ENCODE measurements at places on chromosomes 2 and 18.

DNA sequence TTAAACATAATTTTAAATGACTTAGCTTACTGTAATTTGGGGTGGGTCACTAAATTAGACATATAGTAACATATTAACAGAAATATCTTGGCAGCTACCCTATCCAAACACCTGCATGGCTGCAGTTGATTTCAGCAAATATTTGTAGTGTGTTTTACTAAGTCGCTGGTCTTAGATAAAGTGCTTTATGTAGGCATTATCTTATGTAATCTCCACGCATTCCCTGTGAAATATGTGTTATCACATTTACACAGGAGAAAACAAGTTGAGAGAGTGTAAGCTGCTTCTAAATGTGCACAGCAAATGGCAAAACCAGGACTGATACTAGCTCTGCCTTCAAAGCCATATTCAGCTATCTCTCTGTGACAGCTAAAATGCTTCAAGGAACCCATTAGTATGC lies 72.0 kb downstream of the NYAP2 start:
- DNase-seq, result no peak

- no peak for DNase-seq
Measured at GRCh38 chr2:97931858-97932225, 63.9 kb downstream of the TMEM131 start.

DNA sequence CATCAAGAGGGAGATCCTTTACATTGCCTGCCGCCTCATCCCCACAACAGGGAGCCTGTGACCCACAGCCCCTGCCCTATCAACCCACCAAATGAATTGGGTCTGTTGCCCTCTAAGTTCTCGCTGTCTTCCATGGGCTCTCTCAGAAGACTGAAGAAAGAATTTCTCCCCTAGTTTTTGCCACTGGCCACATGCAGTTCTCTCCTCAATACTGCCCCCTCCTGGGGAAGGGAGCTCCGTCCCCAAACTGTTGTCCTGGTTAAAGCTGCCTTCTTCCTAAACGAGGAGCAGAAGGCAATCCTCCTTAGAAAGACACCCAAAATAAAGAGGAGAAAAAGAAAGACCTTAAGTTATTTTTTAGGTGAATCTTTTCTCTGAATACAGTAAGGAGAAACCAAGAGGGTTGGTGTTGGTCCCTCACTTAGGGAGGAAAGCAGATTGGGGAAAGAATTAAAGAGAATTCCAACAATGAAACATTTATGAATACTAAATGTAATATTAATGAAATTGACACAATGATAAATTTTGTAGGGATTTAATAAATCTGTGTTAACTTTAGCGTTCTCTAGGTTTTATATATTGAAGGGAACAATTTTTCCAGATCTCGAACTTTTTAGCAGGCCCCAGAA lies 31.1 kb upstream of the SATB2 start:
- DNase-seq, result no peak

DNA sequence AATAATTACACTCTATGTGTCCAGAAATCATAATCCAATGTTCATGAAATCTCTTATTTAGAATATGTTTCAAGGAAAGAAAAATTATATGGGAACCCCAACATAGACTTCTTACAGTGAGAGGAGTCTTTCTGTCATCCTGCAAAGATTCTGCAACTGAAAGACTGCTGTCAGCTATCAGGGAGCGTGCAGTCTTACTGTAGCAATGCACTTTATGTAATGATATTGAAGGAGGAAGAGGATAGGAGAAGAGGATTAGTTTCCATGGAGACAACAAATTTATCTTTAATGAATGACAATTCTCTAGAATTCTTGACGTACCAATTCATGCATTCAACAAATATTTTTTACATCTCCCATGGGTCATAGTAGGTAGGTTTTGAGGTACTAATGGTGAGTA lies 61.3 kb upstream of the MYT1L start:
- DNase-seq, result no peak

GRCh38 chr2:186639939-186640338 lies 50.1 kb downstream of the ITGAV start:
- DNase-seq, result no peak

- no peak for DNase-seq
Measured at GRCh38 chr2:8701681-8702379, 20.0 kb downstream of the ID2 start.

- no peak for DNase-seq
Measured at GRCh38 chr2:138035608-138036217, 71.4 kb downstream of the HNMT start.

- no peak for DNase-seq
Measured at GRCh38 chr2:160534249-160534648, 40.6 kb upstream of the RBMS1 start.

- no peak for DNase-seq
Measured at GRCh38 chr2:151336863-151337371, 20.5 kb upstream of the TNFAIP6 start.

DNA sequence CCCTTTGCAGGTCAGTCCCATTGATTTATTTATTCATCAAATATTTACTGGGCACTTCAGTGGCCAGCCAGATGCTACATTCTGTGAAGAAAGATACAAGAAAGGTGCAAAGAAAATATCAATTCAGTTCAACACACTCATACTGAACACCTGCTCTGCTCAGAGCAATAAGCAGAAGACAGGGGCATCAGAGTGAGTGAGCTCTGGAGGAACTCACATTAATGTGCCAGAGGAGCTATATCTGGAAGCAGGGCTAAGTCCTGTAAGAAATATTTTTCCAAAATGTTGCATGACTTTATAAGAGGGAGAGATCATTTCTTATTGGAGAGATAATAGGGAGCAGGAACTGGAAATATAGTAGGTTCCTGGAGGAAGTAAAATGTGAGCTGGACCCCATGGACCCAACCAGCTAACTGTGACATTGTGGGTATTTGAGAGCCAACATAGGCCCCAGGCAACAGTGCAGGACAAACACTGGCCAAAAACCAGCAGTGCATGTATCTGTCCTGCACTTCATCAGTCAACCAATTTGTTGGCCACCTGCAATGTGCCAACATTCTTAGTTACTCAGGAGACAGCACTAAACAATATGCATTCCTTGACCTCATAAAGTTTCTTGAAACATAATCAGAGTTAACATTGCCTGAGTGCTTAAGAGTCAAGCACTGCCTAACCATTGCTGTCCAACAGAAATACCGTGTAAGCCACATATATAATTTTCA lies 102.7 kb upstream of the PTPRM start:
- DNase-seq, result no peak

GRCh38 chr2:10817413-10817812 lies 4.8 kb upstream of the PDIA6 start:
- DNase-seq, result no peak

DNA sequence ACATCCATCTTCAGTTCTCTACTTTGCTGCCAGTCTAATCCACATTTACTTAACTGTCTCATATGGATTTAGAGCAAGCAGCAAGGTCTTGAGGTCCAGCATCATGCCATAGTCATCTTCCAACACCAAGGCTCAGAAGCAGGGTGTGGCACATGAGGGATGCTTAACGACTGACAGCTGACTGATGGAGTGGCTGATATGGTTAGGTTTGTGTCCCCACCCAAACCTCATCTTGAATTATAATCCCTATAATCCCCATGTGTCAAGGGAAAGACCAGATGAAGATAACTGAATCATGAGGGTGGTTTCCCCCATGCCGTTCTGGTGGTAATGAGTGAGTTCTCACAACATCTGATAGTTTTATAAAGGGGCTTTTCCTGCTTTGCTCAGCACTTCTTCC lies 257.3 kb downstream of the NBAS start:
- DNase-seq, result no peak

GRCh38 chr2:46960618-46961017 lies 45.0 kb upstream of the MCFD2 start:
- no peak for DNase-seq

DNA sequence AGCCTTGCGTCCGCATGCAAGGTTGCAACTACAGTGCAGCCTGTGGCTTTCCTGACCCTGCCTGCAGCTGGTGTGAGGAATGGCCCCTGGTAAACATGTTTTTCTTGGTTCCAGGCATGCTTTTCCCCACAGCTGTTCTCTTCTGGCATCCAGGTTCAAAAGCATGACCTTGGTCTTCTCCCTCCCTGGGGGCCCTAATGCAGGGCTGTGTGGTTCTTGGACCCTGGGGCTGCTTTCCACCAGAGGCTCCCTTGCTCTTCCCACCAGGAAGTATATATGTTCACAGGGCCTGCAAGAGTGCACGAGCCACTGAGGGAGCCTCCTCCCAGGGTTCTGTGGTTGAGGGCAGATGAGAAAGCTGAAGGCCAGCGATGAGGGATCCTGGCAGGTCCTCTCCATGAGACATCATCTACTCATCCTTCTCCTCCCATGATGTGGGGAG lies 125.9 kb downstream of the BCL2L11 start:
- DNase-seq, result no peak

GRCh38 chr2:25993049-25993448 lies 10.8 kb upstream of the KIF3C start:
- DNase-seq, result no peak

All from stimulated activated CD4-positive, alpha-beta T cell treated with anti-CD3 and anti-CD28 coated beads, Interleukin-1b, Interleukin-23, amount 100 ng/mL, for 1 hour (primary cell).